ENCODE measurements at places on chromosomes 11 and 22.

DNA sequence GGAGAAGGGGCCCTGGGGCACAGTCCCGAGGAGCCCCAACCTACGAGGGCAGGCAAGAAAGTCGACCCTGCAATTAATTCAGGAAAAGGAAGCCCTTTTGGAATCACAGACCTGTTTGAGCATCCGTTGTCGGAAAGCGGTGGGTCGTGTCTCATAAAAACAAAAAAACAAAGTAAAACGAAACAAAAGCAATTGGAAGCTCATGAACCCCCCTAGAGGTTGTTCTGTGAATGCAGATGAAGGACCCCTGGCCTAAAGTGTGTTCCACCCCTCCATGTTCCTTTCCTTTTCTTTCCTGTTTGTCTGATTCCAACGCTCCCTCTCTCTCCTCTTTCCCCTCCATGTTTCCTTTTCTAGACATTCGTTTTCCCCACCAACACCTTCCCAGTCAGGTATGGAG, 203.7 kb downstream of the GRIK4 start:
- no peak for DNase-seq

DNA sequence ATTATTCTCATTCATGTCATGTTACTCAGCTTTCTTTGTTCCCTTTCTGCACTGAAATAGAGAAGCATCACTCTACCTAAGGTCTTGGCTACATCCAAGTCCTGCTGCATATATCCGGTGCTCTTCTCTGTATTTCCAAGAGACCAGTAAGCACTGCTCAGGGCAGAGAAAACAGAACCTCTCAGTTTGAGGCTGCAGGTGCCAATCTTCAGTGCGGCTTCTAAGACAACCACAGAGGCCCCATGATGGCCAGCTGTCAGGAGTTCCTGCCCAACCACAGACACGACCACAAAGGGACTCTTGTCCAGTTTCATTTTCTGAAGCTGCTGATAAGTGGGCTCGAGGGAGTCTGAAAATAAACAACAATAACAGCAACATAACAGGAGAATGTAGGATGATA, 378.4 kb upstream of the PITPNB start:
- DNase-seq, result peak; percentile 6

GRCh38 chr22:40290516-40290915, 55.8 kb upstream of the ADSL start:
- DNase-seq, result no peak

GRCh38 chr11:131776211-131776610, 405.8 kb downstream of the NTM start:
- DNase-seq, result no peak

DNA sequence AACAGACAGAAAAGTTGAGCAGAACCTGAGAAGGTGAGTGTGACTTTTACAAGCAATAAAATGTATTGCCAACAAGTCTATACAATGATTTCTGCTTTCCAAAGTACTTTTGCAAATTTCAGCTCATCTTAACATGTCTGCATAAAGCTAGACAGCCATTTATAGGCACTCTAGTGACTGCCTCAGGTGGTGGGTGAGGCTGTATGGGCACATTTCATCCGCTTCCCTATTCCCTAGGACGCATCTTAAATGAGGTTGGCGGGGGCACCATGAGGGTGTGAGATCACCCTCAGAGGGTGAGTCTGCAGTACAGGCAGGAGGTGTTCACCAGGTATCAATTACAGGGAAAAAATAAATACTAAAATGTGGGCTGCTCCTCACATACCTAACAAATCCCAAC, 110.1 kb downstream of the ETS1 start:
- no peak for DNase-seq

DNA sequence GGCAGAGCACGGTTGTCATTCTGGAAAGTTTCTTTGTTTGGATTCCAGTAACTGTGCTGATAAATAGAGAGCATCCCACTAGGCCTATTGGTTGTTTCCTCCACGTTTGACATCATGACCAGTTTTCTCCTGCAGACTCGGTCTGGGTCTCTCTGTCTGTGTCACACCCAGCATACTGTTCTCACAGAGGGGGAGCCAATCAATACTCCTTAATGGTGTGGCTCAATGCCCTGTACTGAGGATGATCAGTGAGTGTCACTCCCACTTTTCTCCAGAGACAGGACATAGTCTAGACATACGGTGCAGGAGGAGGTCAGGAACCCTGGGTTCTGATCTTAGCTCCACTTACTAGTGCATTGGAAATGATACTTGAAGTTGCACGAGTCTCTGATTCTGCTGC, 88.2 kb upstream of the BLID start:
- DNase-seq, result no peak

DNA sequence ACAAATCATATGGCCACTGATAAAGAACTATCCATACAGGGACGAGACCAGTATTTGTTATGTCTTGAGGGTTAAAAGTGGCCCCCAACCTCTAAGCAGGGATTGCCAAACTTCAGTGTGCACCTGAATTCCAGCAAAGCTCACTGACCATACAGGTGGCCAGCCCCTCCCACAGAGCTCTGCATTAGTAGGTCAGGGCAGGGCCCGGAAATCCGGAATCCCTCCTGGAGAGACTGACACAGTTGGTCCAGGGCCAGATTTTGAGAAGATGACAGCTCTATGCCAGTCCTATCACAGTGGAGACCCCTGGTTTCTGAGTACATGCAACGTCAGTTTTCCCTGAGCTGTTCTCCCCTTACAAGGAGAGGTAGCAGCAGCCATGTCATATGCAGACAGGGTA, 20.8 kb downstream of the VPS37C start:
- DNase-seq, result no peak

- DNase-seq, result no peak
Measured at GRCh38 chr22:45656577-45656976, 15.1 kb upstream of the ATXN10 start.

GRCh38 chr11:96259134-96259830, 83.7 kb downstream of the MAML2 start:
- DNase-seq, result no peak

- no peak for DNase-seq
Measured at GRCh38 chr11:100777103-100777502, 90.0 kb downstream of the ARHGAP42 start.

GRCh38 chr11:64900263-64900678, 16.7 kb downstream of the ATG2A start:
- DNase-seq, result no peak

DNA sequence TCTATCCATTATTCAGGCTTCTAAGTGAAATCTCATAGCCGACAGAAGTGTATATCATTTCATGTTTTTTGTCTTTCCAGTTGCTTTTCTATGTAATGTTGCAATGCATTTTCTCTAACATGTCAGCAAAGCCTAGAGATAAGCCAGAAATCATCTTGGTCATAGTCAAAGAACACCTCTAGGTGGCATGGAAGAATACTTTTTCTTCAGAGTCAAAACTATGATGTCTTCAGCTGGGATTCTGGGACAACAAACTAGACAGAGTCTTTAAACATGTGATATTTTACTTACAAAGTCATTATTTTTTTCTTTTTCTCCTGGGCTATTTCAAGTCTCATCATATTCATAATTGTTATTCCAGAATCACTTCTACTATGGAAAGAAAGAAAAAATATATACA, 4.4 kb downstream of the GAS2 start:
- DNase-seq, result peak; percentile 30

- DNase-seq, result no peak
Measured at GRCh38 chr22:23883658-23884057, 10.5 kb upstream of the MIF start.

- DNase-seq, result no peak
Measured at GRCh38 chr11:13884158-13884799, 78.2 kb upstream of the SPON1 start.

DNA sequence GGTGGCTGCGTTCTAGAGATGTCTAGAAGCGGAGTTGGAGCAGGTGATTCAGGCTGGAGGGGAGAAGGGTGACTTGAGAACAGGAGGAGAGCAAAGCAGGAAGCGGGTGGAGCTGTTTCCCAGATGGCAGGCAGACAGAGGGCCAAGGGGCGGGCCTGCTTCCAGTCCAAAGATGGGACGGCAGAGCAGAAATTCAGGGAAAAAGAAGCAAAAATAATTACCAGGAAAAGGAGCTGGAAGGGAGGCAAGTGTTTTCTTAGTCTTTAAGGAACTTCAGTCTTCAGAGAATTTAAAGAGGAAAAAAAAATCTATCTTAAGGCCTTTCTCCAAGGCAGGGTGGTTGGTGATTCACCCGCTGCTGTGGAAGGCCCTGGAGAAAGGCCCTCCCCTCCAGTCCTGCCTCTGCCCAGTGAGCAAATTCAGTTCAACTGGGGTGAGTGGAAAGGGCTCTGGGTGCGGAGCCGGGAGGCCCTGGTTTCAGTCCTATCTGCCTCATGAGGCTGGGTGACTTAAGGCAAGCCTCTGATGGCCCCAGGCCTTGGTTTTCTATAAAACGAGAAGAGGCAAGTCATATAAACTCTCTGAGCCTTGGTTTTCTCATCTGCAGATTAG, 4.5 kb upstream of the CREB3L1 start:
- DNase-seq, result no peak

GRCh38 chr11:72705442-72706365, 31.5 kb upstream of the PDE2A start:
- no peak for DNase-seq

DNA sequence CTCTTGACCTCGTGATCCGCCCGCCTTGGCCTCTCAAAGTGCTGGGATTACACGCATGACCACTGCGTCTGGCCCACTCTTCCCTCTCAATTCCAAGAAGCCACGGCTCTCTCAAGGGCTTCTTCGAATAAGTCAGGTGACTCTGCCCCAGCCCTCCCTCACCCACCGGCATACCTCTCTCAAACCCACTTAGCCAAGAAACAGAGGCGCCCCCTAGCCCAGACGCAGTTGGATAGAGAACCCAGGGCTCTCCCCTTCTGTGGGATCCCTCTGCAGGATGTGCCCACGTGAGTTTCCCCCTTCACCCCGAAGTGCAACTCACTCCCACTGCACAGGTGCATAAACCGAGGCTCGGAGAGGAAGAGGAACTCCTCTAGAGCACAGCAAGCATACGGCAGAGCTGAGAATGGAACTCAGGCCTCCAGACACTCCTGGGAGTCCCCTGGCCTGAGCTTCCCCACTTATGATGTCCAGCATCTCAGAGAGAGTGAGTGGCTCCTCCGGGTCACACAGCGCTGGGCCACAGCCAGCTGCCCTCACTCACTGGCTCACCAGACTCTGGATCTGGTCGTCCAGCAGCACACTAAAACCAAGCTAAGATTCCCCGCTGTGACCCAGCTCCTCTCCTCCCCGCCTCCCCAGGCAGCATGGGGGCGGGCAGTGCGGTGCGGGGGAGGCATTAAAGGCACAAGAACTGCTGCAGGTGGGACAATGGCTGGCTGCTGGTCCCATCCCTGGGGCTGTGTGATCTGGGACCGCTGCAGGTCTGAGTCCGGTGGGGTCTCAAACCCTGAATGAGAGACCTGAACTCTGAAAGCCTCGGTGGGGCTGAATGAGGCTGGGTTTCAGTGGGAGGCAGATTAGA, 16.8 kb upstream of the RGL4 start:
- no peak for DNase-seq

GRCh38 chr11:72037554-72038311, 39.0 kb downstream of the IL18BP start:
- no peak for DNase-seq

DNA sequence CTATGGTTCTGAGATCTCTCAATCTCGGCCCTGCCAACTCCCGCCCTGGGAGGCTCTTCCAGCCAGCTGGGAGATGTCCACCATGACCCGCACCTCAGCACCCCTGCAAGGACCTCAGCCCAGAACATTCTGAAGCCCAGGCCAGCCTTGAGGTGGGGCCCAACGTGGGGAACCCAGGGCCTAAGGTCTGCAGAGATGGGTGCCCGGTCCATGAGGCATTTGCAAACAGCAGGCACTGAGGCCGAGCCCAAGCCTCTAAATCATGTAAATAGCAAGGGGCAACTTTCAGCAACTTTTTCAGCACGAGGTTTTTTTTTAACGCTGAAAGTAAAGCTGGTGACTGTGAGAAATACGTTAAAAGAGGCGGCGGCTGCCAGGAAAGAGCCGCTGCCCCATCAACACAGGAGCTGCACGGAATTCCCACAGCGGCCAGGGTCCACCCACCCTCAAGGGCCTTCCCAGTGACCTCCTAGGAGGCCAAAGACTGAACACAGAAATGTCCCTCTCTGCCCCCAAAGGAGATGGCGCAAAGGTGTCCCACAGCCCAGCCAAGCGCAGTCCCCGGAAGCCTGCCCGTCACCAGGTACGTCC, 46.9 kb downstream of the BRD1 start:
- no peak for DNase-seq

GRCh38 chr11:61294717-61295595, at the start of gene VWCE:
Gene VWCE (minus strand): TSS chr11:61295316. CDS start chr11:61295037, 279 bp downstream.
- peak; percentile 25 for DNase-seq

DNA sequence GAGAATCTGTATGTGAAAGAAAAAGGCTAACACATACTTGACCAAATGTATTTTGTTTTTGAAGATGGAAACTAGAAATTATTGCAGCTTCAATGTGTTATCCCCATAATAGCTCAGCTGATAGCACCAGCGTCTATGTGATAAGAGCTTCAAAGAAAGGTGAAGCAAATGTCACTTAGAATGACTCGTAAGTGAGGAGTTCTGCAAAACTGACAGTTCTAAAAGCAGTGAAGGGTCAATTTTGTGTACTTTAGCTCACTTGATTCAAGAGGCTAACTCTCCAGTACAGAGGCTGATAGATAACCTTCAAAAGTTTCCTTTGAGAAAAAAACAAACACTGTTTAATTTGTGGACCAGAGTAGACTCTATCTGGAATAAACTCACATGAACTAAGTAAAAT, 87.2 kb upstream of the CARD18 start:
- no peak for DNase-seq

DNA sequence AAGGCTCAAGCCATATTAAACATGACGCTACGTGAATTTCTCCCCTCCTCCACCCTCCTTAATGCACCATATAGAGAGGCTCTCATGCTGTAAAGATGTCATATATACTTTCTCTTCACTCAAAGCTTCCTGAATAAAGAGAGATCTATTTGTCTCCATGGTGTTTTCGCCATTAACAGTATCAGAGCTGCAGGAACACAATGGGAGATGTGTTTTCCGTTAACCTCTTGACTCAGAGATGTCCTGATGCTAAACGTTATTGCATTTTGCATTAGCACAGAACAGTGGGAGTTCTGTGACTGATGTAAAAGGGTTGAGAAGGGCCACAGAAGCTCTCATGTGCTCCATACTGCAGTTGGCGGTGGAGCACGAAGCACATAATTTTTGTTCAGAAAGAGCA, 25.7 kb upstream of the BLID start:
- DNase-seq, result peak; percentile 43
